ENCODE measurements at places on chromosomes 2 and 18. TPM values are rescaled to one million over a fixed set of nuclear protein-coding genes. Genes with fewer than 3 reads are reported as not detected.

The STAMBP gene
- 24.1 TPM for total RNA-seq

The MBP gene
- 3.8 TPM for total RNA-seq

The TMEM247 gene
- not detected for total RNA-seq

The EVX2 gene
- not detected for total RNA-seq

The STPG4 gene
- 0.17 TPM for total RNA-seq

The PCARE gene
- total RNA-seq, result not detected

The BOLL gene
- total RNA-seq, result not detected

The PMAIP1 gene
- 11.3 TPM for total RNA-seq

The XDH gene
- 1.3 TPM for total RNA-seq

The SNTG2 gene
- total RNA-seq, result not detected

The GREB1L gene
- not detected for total RNA-seq

The DPP10 gene
- not detected for total RNA-seq

The ANTXR1 gene
- 39.4 TPM for total RNA-seq

The ARHGAP28 gene
- 13.4 TPM for total RNA-seq

The ACTR1B gene
- 62.2 TPM for total RNA-seq

The IL18RAP gene
- total RNA-seq, result not detected

The CAPN13 gene
- not detected for total RNA-seq

The GPBAR1 gene
- total RNA-seq, result not detected

The HMSD gene
- 0.15 TPM for total RNA-seq

The PLB1 gene
- total RNA-seq, result 2.0 TPM

The SPATA3 gene
- not detected for total RNA-seq

The CKAP2L gene
- total RNA-seq, result 0.50 TPM

The REG3A gene
- not detected for total RNA-seq

The IL36B gene
- not detected for total RNA-seq

The TDRD15 gene
- total RNA-seq, result not detected

The LRP2 gene
- total RNA-seq, result not detected

The STAT4 gene
- 1.2 TPM for total RNA-seq

The NYAP2 gene
- not detected for total RNA-seq

The ITPRIPL1 gene
- total RNA-seq, result 5.8 TPM

The PIEZO2 gene
- 3.0 TPM for total RNA-seq

The POU3F3 gene
- not detected for total RNA-seq

The SLC14A1 gene
- 81.0 TPM for total RNA-seq

The CDH19 gene
- not detected for total RNA-seq

The HOXD1 gene
- total RNA-seq, result not detected

The AKAIN1 gene
- not detected for total RNA-seq

The KCNE4 gene
- 21.2 TPM for total RNA-seq

The KIAA1328 gene
- total RNA-seq, result 5.1 TPM

The SCYGR4 gene
- not detected for total RNA-seq

The TET3 gene
- total RNA-seq, result 3.1 TPM

The FAM237A gene
- not detected for total RNA-seq

The PLGLB2 gene
- not detected for total RNA-seq

The KCNIP3 gene
- 2.9 TPM for total RNA-seq

The GKN2 gene
- total RNA-seq, result not detected

The LRATD1 gene
- under 0.01 TPM for total RNA-seq

The L3MBTL4 gene
- not detected for total RNA-seq

The TBR1 gene
- not detected for total RNA-seq

The GNAL gene
- total RNA-seq, result 0.15 TPM

The C1QL2 gene
- not detected for total RNA-seq

The ERFE gene
- 4.2 TPM for total RNA-seq

The RAB6D gene
- not detected for total RNA-seq

The DSC3 gene
- 0.15 TPM for total RNA-seq

The KDM3A gene
- 24.4 TPM for total RNA-seq

The SRBD1 gene
- total RNA-seq, result 27.9 TPM

The SF3B6 gene
- total RNA-seq, result 101 TPM

The CIAO1 gene
- 92.1 TPM for total RNA-seq

The GREB1 gene
- total RNA-seq, result 2.2 TPM

The STARD6 gene
- not detected for total RNA-seq
